ENCODE measurements at places on chromosomes 6 and 20.

DNA sequence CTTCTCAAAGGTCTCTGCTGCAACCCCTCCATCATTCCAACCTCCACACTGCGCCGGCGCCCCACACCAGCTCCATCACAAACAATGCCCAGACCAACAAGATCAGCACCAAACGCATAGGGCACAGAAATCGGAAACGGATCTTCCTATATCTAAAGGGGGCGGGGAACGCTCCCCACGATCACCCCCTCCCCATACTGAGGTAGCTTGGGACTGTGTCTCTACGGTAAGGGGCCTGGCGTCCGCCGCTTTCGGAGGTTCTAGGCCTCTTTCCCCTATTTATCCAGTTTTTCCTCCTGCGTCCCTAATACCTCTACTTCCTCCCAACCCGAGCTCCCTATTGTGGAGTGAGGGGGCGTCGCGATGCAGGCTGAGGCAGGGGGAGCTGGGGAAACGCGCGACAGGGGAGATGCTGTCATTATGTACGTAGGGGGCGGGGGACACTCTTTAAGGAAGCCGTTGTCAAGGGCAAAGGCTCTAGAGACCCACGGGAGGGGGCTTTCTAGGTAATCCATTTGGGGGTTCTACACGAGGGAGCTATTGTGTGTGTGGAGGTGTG, 909 bp downstream of the DNAAF9 start:
- no peak for DNase-seq
- no peaks in the 10 kb centered on the region for H3K27me3 ChIP-seq
- H3K27ac ChIP-seq: peak overlapping the region; percentile 95
- H3K4me1 ChIP-seq: peaks cover 8% of the 10 kb centered on the region

- H3K4me1 ChIP-seq: peaks cover 4% of the 10 kb centered on the region
- no peaks in the 10 kb centered on the region for H3K27me3 ChIP-seq
- H3K27ac ChIP-seq: no peak overlapping the region
Measured at GRCh38 chr20:32056708-32057483, 4.9 kb downstream of the HCK start.

- no peak overlapping the region for H3K27ac ChIP-seq
- H3K4me1 ChIP-seq: peaks cover 3% of the 10 kb centered on the region
- H3K36me3 ChIP-seq: no peaks in the 10 kb centered on the region
- H3K4me3 ChIP-seq: no peak overlapping the region
- no peaks in the 10 kb centered on the region for H3K27me3 ChIP-seq
Measured at GRCh38 chr6:35321091-35321490, 21.3 kb upstream of the PPARD start.

DNA sequence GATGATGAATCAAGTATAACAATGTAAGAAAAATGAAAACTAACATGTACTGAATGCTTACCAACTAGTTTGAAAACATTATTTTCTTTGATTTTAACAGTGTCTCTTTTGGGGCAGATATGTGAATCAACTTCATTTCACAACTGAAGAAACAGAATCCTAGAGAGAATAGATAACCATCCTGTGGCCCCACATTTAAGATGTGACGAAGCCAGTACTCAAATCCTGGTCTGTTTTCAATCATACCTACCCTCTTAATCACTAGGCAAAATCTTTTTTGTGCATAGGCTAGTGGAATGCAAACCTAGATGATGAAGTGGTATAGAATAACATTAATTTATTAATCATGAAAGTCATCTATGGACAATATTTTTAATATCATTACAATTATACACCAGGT, 371.6 kb upstream of the EPHA7 start:
- no peak overlapping the region for H3K27ac ChIP-seq
- H3K36me3 ChIP-seq: no peaks in the 10 kb centered on the region
- no peak for DNase-seq

DNA sequence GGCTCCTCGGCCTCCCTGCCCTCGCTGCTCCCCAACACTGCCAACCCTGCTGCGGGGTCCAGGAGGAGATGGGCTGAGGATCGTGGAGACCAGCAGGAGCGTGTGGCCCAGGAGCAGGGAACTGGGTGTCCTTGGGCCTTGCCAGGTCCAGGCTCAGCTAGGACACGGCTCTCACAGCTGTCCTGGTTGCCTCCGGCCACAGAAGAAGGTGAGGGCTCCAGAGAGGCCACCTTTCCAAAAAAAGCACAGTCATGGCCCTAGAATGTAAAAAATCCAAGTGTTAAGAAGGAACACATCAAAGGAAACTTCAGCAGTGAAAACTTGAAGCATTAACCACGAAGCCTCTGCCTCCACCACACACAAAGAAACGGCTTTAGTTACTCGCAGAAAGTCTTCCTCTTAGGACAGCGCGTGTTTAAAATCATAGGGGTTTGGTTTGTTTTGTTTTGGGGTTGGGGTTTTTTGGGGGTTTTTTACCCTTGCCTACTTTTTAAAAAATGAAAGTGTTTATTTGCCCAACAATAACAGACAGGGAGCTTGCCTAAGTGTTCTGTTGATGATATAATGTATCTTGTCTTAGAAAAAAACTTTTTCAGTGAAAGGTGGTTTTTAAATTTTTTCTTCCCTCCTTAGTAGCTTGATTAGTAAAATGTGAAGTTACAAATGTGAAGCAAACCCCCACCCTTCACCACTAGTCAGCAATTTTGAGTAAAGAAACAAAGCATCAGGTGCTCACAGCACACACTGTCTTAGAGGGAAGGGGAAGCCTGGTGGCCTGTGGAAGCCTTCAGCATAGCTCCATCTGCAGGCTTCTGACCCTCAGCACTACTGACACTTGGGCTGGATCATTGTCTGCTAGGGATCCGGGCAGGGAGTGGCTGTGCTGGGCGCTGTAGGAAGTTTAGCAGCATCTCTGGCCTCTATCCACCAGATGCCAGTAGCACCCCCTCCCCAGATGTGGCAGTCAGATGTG, 60.0 kb downstream of the PTPN1 start:
- no peaks in the 10 kb centered on the region for H3K27me3 ChIP-seq
- H3K4me1 ChIP-seq: peaks cover 12% of the 10 kb centered on the region
- peak; percentile 64 for DNase-seq
- no peak overlapping the region for H3K4me3 ChIP-seq

GRCh38 chr20:34491226-34491931, 24.8 kb upstream of the DYNLRB1 start:
- no peaks in the 10 kb centered on the region for H3K27me3 ChIP-seq
- H3K27ac ChIP-seq: no peak overlapping the region
- H3K4me3 ChIP-seq: no peak overlapping the region
- H3K4me1 ChIP-seq: no peaks in the 10 kb centered on the region
- peaks cover 50% of the 10 kb centered on the region for H3K36me3 ChIP-seq

- peak overlapping the region; percentile 70 for H3K27ac ChIP-seq
- DNase-seq: no peak
- peaks cover 6% of the 10 kb centered on the region for H3K36me3 ChIP-seq
- peaks cover 3% of the 10 kb centered on the region for H3K4me1 ChIP-seq
Measured at GRCh38 chr20:3980260-3981131, 34.9 kb downstream of the RNF24 start.

- DNase-seq: no peak
- H3K27ac ChIP-seq: no peak overlapping the region
Measured at GRCh38 chr20:5539691-5540090, 210.5 kb upstream of the SHLD1 start.

DNA sequence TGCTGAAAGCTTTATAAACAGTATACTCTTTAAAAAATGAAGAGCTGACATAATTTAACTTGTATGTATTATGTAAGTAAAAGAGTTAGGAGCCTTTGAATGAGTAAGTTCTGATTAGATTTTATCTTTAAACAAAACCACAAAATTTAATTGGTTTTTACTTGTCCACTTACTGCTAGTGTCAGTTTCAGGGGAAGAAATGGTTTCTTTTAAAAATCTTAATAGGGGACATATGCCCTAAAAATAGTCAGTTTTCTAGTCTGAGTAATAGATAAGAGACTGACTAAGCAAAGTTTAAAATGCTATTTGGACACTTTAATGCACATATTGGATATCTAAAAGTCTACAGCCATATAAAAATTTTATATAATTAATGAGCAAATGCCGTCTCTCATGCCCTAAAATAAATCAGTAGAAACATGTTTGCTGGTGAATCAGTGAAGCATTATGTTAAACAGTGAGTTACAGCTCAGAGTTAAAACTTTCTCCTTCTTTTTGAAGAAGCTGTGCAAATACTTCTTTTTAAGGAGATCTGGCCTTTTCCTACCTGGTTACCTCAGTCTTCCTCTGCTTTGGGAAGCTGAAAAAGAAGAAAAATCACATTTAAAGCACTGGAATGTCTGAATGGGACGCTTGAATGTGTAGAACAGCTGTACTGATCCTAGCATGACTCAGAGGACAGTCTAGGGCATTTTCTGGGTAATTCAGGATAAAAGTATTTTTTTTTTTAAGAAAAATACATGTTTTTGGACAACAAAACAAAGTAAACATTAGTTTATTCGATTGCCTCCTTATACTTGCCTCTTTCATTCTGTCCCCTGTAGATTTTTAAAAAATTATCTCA, 55.3 kb downstream of the CDH26 start:
- H3K27ac ChIP-seq: no peak overlapping the region
- no peaks in the 10 kb centered on the region for H3K4me1 ChIP-seq
- no peaks in the 10 kb centered on the region for H3K27me3 ChIP-seq
- H3K36me3 ChIP-seq: no peaks in the 10 kb centered on the region
- no peak for DNase-seq

Data from ascending aorta (tissue), 2 donors.